Activated T-helper 2 cell treated with anti-CD3 and anti-CD28 coated beads, Interferon-gamma antibody, Interleukin-2, Interleukin-4, amounts not matched to agents 10 μg/mL and 5 μg/mL and 100 μg/mL, durations not matched to agents 14 hours and 24 hours and 36 hours (primary cell): ENCODE measurements at places on chromosomes 5 and 9.
A peak's percentile ranks its signal among the peaks of the same experiment; 100 is the strongest.

GRCh38 chr5:142982821-142983200 is 212.6 kb downstream of the ARHGAP26 start:
- H3K4me3 ChIP-seq = no peak overlapping the region
- no peak for DNase-seq
- no peak overlapping the region for H3K27ac ChIP-seq
- peaks cover 42% of the 10 kb centered on the region for H3K4me1 ChIP-seq
- H3K27me3 ChIP-seq = no peaks in the 10 kb centered on the region
- H3K36me3 ChIP-seq = peaks cover 16% of the 10 kb centered on the region

- no peak overlapping the region for H3K4me3 ChIP-seq
- H3K27me3 ChIP-seq = no peaks in the 10 kb centered on the region
- H3K36me3 ChIP-seq = no peaks in the 10 kb centered on the region
- DNase-seq = no peak
- no peaks in the 10 kb centered on the region for H3K4me1 ChIP-seq
Observed at GRCh38 chr9:117462861-117463260, 48.0 kb upstream of the ASTN2 start.

DNA sequence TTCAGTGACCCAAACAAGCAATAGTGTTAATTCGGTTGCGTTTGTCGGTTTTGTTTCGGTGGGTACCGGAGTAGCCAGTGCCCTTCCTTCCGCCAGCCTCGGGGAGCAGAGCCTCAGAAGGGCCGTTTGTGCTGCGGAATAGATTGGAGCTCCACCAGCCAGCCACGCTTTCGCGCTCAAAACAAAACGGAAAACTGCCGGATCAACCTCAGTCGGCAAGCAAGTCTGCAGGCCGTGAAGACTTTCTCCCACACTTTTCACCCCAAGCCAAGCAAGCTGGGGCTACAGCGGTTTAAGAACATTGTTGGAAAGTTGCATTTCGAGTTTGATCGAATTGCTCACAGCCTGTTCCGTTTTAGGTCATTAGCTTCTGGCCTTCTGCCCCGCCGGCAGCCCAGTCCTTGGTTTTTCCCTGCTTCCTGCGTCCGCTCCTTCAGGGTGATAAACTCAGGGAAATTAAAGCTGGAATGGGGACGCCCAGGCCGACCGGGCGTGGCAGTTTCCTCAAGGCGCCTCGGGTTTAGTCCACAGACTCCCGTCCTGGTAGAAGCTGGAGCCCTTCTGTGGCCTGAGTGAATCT is 803 bp upstream of the CCNO start:
- H3K4me1 ChIP-seq = peaks cover 27% of the 10 kb centered on the region
- H3K4me3 ChIP-seq = peak overlapping the region; percentile 81
- no peak for DNase-seq
- H3K27me3 ChIP-seq = peaks cover 76% of the 10 kb centered on the region
- peaks cover 3% of the 10 kb centered on the region for H3K36me3 ChIP-seq

- H3K27me3 ChIP-seq = peaks cover 1% of the 10 kb centered on the region
- no peaks in the 10 kb centered on the region for H3K36me3 ChIP-seq
- DNase-seq = no peak
- peaks cover 3% of the 10 kb centered on the region for H3K4me1 ChIP-seq
- H3K4me3 ChIP-seq = no peak overlapping the region
Observed at GRCh38 chr5:173642895-173643481, 26.5 kb upstream of the BOD1 start.

DNA sequence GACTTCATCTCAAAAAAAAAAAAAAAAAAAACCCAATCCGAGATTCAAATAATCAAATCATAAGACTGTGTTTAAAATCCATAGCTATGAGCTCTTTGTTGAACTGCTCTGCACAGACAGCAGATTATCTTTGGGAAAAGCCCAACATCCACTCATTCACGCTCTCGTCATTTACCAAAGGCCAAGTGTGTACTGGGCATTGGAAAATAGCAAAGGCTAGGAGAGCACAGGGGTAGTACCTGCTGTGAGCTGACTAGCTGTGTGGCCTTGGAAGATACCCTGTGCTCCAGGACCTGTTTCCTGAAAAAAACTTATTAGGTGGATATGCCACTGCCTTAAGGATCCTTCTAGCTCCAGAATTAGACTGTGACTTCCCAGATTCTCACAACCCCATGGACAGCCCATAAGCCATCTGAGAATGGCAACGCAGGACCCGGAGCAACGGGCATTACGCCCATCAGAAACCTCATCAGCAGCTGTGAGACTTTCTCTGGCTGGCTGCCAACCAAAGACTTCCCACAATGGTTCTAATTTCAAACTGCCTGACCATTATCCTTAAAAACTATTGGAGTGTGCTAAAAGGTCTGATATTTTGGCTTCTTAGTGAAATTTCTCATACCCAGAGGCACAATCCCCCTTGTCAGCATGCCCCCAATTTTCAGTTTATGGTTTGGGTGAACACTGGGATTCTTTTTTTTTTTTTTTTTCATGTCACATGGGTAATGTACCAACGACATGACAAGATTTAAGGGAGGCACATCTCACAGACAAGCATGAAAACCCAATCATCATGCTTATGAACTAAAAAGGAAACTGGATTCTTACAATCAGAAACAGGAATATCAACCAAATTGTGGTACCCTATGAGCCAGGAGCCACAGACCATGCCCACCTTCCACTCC is 16.8 kb downstream of the SERINC5 start:
- H3K36me3 ChIP-seq = peaks cover 85% of the 10 kb centered on the region
- H3K4me3 ChIP-seq = no peak overlapping the region
- no peak for DNase-seq
- H3K27me3 ChIP-seq = no peaks in the 10 kb centered on the region
- peak overlapping the region; percentile 66 for H3K27ac ChIP-seq
- peaks cover 45% of the 10 kb centered on the region for H3K4me1 ChIP-seq

- peaks cover 2% of the 10 kb centered on the region for H3K4me1 ChIP-seq
- H3K27me3 ChIP-seq = peaks cover 2% of the 10 kb centered on the region
- no peak for DNase-seq
- H3K27ac ChIP-seq = no peak overlapping the region
- H3K4me3 ChIP-seq = no peak overlapping the region
Observed at GRCh38 chr5:122736086-122736845, 38.6 kb upstream of the SNX2 start.

GRCh38 chr9:81969971-81970370 is 18.6 kb upstream of the SPATA31D1 start:
- H3K36me3 ChIP-seq = no peaks in the 10 kb centered on the region
- H3K27me3 ChIP-seq = no peaks in the 10 kb centered on the region
- H3K4me1 ChIP-seq = no peaks in the 10 kb centered on the region
- no peak overlapping the region for H3K4me3 ChIP-seq
- no peak overlapping the region for H3K27ac ChIP-seq

DNA sequence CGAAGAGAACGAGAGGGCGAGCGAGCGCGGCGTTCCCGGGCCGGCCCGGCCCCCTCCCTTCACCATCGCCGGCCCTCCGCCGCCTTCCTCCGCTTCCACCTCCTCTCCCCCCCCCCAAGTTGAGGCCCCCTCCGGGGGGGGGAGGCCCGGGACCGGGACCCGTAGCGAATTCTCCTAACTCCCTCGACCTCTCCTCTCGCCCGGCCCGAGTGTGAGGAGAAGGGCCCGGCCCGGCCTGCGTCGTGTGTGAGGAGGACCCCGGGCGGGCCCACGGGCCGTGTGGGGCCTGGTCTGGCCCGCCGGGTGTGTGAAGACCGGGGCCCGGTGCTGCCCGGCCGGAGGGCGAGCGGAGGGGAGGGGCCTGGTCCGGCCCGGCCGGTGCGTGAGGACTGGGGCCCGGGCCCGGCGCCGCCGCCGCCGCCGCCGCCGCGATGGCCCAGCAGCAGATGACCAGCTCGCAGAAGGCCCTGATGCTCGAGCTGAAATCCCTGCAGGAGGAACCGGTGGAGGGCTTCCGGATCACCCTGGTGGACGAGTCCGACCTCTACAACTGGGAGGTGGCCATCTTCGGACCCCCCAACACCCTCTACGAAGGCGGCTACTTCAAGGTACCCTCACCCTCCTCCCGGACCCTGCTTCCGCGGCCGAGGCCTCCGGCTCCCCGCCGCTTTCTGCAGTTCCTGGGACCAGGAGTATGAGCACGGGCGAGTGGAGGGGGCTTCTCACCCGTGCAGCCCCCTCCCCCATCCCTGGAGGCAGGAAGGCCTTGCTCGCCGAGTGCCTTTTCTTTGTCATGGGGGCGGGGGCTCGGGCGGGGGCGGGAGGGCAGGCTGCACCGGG is 587 bp downstream of the UBE2R2 start:
- no peaks in the 10 kb centered on the region for H3K27me3 ChIP-seq
- peak; percentile 55 for DNase-seq
- H3K4me3 ChIP-seq = peak overlapping the region; percentile 82
- peak overlapping the region; percentile 79 for H3K27ac ChIP-seq
- peaks cover 18% of the 10 kb centered on the region for H3K36me3 ChIP-seq
- peaks cover 38% of the 10 kb centered on the region for H3K4me1 ChIP-seq

GRCh38 chr9:98903961-98904411 is 39.7 kb upstream of the COL15A1 start:
- no peak overlapping the region for H3K4me3 ChIP-seq
- H3K4me1 ChIP-seq = no peaks in the 10 kb centered on the region
- no peaks in the 10 kb centered on the region for H3K36me3 ChIP-seq

GRCh38 chr9:130104491-130105193 is 50.9 kb downstream of the GPR107 start:
- no peak for DNase-seq
- H3K27ac ChIP-seq = no peak overlapping the region
- no peak overlapping the region for H3K4me3 ChIP-seq
- peaks cover 18% of the 10 kb centered on the region for H3K4me1 ChIP-seq

DNA sequence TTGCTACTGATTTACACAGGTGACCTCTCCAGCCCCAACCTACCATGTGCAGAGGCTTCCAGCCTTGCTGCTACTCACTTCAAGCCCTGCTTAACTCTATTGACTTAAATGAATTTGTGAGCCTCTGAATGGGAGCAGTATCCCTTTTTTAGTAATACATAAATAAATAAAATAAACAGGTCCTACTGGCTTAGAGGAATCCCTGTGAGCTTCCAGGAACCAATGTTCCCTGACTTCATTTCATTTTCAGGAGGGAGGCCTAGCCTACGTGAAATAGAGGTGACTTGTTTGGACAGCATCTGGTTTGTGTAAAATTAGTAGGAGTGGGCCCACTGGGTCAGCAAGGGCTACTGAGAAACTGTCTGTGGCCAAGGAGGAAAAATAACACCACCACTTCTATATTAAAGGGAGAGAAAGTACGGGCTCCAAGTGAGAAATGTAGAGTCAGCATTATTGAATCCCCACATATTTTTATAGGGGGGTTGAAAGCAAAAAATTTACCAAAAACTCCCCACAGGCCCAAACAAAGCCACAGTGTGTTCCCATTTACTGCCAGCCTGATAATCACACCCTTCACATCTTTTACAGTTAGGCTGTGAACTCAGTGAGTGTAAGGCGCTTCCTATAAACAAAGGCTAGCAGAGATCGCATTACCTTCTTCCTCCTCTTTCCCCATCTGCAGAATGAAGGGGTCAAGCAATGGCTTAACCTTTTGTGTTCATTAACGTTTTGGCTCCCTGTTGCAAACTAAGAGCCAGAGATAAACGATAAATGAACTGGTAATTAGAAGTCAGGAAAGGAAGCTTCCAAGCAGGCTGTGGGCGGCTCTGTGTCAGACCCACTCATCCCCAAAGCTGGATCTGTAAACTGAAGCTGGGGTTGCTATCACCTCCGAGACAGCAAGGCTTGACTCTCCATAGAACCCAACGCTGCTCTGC is 138.8 kb upstream of the LIFR start:
- DNase-seq = no peak
- H3K4me1 ChIP-seq = no peaks in the 10 kb centered on the region
- H3K27me3 ChIP-seq = peaks cover 7% of the 10 kb centered on the region
- no peak overlapping the region for H3K27ac ChIP-seq

DNA sequence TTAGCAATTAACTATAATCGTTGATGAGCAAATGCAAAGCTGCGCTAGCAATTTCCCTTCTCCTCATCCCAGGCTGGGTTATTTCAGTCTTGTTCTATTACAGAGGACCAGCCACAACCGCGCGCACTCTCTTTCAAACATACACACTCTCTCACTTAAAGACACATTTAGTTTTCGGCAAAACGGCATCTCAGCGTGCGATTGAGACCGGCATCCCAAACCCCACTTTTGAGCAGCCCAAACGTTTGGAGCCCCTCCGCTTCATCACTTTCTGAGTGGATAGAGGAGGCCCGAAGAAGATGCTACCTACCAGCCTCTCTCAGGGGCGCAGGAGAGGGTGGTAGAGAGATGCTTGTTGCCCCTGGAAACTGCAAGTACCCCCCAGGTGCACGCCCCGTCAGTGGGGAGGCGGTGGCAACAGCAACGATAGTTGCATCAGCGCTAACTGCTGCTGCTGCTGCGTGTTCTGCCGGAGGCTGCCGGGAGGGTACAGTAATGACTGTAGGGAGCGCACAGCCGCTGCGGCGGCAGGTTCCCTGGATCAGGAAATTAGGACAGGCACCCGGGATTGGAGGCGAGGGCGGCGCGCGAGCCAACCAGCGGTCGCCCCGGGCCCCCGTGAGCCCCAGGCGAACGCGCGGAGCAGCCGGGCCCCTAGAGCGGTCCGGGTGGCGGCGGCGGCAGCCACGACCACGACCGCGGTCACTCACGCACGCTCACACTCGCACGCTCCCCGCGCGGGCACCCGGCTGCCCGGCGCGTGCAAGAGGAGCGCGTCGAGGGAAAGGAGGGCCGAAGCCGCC is 467 bp upstream of the VLDLR start:
- H3K27me3 ChIP-seq = peaks cover 30% of the 10 kb centered on the region
- H3K36me3 ChIP-seq = peaks cover 16% of the 10 kb centered on the region
- H3K4me3 ChIP-seq = peak overlapping the region; percentile 87
- DNase-seq = peak; percentile 47
- peak overlapping the region; percentile 83 for H3K27ac ChIP-seq

DNA sequence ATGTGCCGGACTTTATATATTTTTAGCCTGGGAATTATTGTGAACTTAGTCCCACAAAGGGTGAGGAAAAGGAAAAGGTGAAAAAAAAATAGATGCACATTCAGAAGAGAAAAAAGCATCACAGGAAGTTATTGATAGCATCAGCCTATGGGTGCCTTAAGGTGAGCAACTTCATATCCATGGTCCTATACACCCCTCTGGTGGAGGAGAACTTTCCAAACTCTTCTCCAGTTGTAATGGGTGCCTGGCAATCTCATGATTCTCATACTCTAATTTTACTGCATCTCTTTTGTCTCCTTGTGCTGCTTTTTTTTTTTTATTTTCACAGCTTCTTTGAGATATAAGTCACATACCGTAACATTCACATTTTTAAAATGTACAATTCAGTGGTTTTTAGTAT is 107.4 kb downstream of the JAKMIP2 start:
- no peak overlapping the region for H3K4me3 ChIP-seq
- H3K27me3 ChIP-seq = no peaks in the 10 kb centered on the region
- H3K27ac ChIP-seq = no peak overlapping the region

DNA sequence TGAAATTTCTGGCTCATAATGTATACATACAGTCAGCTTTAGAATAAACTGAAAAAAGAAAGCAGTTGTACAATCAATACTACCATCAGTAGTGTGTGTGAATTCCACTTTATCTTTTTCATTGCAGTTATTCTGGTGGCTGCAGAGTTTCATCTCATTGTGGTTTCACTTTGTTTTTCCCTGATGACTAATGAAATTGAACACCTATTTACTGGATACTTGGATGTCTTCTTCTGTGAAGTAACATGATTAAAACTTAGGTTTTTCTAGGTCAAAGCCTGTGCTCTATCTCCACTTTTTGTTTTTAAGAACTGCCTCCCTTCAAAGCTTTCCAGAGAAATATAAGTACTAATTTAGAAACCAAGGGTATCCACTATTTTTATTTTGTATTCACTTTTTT is 174.3 kb downstream of the TRPM3 start:
- H3K4me1 ChIP-seq = no peaks in the 10 kb centered on the region
- DNase-seq = no peak
- H3K4me3 ChIP-seq = no peak overlapping the region
- no peak overlapping the region for H3K27ac ChIP-seq
- peaks cover 3% of the 10 kb centered on the region for H3K27me3 ChIP-seq
- H3K36me3 ChIP-seq = no peaks in the 10 kb centered on the region
